ENCODE measurements at places on chromosomes 6 and 20. TPM values are rescaled to one million over a fixed set of nuclear protein-coding genes. Genes with fewer than 3 reads are reported as not detected.

SLC4A11 gene
- total RNA-seq = 0.11 TPM

RPN2 gene
- 156 TPM for total RNA-seq

PBOV1 gene
- total RNA-seq = not detected

MKKS gene
- total RNA-seq = 12.3 TPM

RTF2 gene
- 30.0 TPM for total RNA-seq

MYB gene
- 0.11 TPM for total RNA-seq

GSTA3 gene
- not detected for total RNA-seq

RIMS1 gene
- not detected for total RNA-seq

ANGPT4 gene
- total RNA-seq = not detected

NOX3 gene
- total RNA-seq = not detected

EYS gene
- total RNA-seq = not detected

ENPP5 gene
- total RNA-seq = 0.31 TPM

SIGLEC1 gene
- 5.1 TPM for total RNA-seq

ZSCAN9 gene
- 3.4 TPM for total RNA-seq

PRRT1 gene
- total RNA-seq = not detected

C6orf58 gene
- not detected for total RNA-seq

SLC13A3 gene
- 10.9 TPM for total RNA-seq

RBPJL gene
- not detected for total RNA-seq

GDAP1L1 gene
- total RNA-seq = not detected

PDYN gene
- not detected for total RNA-seq

GOPC gene
- total RNA-seq = 10.4 TPM

SEL1L2 gene
- total RNA-seq = not detected

UBE2V1 gene
- 39.7 TPM for total RNA-seq

ADISSP gene
- 9.6 TPM for total RNA-seq

TINAG gene
- total RNA-seq = not detected

PSORS1C2 gene
- total RNA-seq = not detected

PTP4A1 gene
- 342 TPM for total RNA-seq

HLA-DRA gene
- total RNA-seq = 235 TPM

PPP1R3G gene
- 0.63 TPM for total RNA-seq

TNXB gene
- total RNA-seq = 8.2 TPM

ERVFRD-1 gene
- not detected for total RNA-seq

PSMB9 gene
- total RNA-seq = 7.1 TPM

SRMS gene
- total RNA-seq = not detected

NPEPL1 gene
- 13.9 TPM for total RNA-seq

SLC25A27 gene
- total RNA-seq = 21.0 TPM

COL10A1 gene
- not detected for total RNA-seq

FAM83C gene
- total RNA-seq = not detected

TMEM170B gene
- 4.4 TPM for total RNA-seq

CCDC170 gene
- total RNA-seq = 0.86 TPM

RRAGD gene
- 18.7 TPM for total RNA-seq

NHSL1 gene
- 52.5 TPM for total RNA-seq

TLDC2 gene
- not detected for total RNA-seq

SAPCD1 gene
- 1.6 TPM for total RNA-seq

Data from right lobe of liver (tissue), 6 donors.